ENCODE measurements at places on chromosomes 2 and 18.

DNA sequence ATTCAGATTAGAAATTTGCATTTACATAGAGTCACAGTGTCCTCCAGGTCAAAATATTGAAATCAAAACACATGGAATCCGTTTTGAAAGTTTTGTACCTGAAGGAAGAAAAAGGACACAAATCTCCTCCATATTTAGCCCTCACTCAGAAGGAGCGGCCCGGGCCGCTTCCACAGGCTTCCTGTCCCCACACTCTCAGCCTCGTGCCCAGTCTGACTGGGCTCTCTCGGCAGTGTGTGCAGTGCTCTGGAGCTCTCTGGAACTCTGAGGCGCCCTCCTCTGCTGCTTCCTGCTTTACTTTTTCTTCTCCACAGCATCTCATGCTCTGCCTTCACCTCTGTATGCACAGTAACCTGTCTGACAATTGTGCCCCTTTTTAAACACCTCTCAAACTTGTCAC, 22.2 kb upstream of the ZFP36L2 start:
- no peak for DNase-seq

DNA sequence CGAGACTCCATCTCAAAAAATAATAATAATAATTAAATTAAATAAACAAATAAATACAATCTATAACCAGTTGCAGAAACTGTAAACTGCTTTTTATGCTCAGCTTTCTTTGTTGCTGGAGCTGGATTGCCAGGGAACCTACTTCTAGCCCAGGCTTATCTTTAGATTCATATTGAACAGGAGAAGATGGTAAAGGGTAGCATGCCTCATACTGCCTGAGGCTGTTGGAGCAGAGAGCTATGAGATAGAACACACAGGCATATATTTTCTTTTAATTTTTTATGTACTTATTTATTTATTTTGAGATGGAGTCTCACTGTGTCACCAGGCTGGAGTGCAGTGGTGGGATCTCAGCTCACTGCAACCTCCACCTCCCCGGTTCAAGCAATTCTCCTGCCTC, 28.7 kb upstream of the EML4 start:
- DNase-seq = no peak

DNA sequence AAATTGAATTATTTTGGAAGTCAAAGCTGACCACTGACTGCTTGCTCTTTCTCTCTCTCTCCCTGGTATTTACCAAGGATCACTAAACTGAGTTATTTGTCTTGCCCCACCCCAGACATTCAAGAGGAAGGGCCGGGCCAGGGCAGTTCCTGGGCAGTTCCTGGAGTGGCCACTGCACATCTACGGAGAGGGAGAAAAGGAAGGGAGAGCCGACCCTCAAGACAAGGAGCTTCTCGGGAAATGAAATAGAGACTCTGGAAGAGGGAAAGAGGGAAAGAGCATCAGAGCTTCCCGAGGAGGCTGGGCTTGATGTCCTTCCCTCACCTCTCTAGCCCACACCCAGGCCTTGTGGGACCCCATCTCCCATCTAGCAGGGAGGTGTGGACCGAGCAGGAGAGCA, 83.1 kb downstream of the SEPTIN10 start:
- DNase-seq = peak; percentile 5

- DNase-seq = no peak
Observed at GRCh38 chr2:73032702-73033097, 38.8 kb downstream of the SFXN5 start.

DNA sequence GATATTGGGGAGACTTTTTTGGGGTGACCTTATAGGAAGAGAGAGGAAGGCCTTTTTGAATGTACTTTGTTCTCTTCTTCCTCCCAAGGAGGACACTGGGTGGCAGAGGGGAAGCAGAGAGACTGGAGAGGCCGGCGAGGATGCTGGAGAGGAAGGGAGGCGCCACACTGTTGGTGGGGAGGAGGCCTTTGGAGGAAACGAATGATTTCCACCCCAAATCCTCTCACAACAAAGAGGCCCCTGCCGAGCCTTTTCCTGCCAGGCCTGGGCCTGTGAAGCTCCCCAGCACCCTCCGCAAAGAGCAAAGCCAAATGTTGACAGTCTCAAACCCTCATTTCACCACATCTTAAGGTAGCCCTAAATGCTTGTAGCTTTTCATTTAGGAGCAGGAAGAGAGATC, 59.0 kb upstream of the UPP2 start:
- no peak for DNase-seq

- DNase-seq = peak; percentile 17
Observed at GRCh38 chr2:240998995-240999791, 775 bp downstream of the SNED1 start.

- DNase-seq = no peak
Observed at GRCh38 chr2:40279001-40279400, 172.9 kb downstream of the SLC8A1 start.

GRCh38 chr2:198135481-198135934, 331.1 kb downstream of the PLCL1 start:
- no peak for DNase-seq

DNA sequence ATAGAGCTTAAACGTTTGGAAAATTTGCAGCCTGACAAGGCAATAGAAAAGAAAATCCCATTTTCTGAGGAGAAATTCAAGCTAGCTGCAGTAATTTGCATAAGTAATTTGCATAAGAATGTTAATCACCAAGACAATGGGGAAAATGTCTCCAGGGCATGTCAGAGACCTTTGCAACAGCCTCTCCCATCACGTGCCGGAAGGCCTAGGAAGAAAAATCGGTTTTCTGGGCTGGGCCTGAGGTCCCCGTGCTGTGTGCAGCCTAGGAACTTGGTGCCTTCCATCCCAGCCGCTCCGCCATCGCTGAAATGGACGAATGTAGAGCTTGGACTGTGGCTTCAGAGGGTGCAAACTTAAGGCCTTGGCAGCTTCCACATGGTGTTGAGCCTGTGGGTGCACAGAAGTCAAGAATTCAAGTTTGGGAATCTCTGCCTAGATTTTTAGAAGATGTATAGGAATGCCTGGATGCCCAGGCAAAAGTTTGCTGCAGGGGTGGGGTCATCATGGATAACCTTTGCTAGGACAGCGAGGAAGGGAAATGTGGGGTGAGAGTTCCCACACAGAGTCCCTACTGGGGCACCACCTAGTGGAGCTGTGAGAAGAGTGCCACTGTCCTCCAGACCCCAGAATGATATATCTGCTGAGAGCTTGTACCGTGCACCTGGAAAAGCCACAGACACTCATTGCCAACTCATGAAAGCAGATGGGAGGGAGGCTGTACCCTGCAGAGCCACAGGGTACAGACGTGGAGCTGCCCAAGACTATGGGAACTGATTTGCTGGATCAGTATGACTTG, 164.6 kb downstream of the GULP1 start:
- DNase-seq = no peak

Data from breast epithelium (tissue), 4 donors.